ENCODE measurements at places on chromosomes 13 and 19.
A peak's percentile ranks its signal among the peaks of the same experiment; 100 is the strongest.

DNA sequence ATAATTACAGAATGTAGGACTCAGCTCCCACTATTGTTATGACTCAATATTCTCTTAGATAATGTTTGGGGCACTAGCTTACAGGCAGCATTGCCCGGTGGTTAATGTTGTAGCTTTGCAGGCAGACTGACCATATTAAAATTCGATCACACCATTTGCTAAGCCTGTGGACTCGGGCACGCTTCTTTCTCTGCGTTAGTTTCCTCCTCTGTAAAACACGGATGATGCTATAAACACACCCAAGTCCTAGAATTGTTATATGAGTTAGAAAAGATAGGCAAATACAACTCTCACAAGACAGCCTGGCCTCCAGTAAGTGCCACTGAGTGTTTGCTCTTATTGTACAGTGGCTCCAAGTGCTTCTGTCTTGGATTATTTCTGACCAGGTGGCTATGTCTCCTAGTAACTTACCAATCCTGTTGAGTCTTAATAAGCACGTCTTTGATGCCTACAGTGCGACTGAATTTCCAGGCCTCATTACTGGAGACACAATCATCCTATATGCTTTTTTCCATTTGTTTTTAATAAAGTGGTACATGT, 50.0 kb upstream of the ALOX5AP start:
- DNase-seq = no peak

GRCh38 chr19:30854207-30854606, 482.0 kb downstream of the ZNF536 start:
- DNase-seq = no peak

DNA sequence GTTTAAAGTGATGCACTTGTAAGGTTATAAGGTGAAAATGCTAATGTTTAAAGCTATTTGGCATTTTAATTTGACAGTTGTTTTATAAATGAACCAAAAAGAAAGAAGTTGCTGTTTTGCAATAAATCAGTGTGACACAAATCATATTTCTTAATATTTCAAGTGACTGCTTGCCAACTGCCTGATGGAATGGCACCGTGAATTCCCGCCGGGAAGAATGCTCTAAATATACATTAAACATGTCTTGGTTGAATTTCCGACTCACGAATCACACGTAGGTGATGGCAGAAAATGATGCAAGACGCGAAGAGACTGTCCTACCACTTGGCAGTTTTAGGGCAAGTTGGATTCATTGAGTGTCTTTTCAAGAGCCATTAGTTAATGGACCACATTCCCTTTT, 3.1 kb upstream of the GJB2 start:
- no peak for DNase-seq

- DNase-seq = no peak
These were observed 62.0 kb downstream of the ZNF100 start for GRCh38 chr19:21705393-21705792.

DNA sequence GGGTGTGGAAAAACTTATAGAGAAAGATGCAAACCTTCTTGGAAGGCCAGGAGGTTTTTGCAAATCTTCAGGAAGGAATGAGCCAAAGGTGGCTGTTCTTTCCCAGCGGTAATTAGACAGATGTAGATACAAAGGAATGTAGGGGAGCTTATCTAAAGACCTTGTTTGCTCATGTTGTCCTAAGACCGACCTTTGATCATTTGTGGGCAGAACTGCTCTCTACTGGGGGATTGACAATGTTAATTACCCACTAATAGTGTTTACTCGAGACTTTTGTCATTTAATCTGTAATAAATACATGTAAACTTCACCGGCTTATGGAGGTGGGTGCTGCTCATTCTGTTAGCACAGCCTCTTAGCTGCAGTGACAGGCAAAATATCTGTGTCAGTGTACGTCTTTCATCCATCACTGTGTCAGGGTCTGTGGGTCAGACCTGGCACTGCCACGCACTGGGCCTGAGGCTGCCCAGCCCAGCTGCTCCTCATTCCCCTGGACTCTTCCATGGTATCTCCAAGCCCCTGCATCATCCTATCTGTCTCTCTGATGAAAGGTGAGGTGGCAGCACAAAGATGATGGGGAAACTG, 68.3 kb downstream of the ZNF431 start:
- DNase-seq = no peak

DNA sequence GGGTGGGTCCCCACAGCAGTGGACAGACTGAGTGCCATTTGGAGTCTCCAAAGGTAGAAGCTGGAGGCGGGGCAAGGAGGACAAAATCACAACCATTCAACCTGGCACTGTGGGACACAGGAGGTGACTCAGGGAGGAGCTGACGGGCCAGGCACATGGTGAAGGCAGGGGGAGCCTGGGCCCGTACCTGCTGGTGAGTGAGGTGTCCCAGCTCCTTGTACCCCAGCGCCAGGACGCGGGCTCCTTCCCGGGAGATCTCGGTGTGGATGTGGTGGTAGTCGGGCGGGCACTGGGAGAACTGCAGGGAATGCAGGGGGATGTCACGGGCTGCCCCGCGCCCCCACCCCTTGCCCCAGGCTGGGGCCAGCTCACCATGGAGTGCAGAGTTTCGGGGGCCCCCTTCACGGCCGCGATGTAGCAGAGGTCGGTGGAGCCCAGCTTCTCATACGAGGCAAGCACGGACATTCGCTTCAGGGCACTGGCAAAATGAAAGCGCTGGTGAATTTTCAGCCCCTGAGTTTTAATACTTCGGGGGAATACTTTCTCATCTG, 9.8 kb downstream of the ATP13A1 start:
- no peak for DNase-seq

GRCh38 chr13:24039621-24040475, 120.7 kb upstream of the SPATA13 start:
- no peak for DNase-seq

- DNase-seq = peak; percentile 41
These were observed 204.3 kb downstream of the DNAJC15 start for GRCh38 chr13:43227721-43228120.

DNA sequence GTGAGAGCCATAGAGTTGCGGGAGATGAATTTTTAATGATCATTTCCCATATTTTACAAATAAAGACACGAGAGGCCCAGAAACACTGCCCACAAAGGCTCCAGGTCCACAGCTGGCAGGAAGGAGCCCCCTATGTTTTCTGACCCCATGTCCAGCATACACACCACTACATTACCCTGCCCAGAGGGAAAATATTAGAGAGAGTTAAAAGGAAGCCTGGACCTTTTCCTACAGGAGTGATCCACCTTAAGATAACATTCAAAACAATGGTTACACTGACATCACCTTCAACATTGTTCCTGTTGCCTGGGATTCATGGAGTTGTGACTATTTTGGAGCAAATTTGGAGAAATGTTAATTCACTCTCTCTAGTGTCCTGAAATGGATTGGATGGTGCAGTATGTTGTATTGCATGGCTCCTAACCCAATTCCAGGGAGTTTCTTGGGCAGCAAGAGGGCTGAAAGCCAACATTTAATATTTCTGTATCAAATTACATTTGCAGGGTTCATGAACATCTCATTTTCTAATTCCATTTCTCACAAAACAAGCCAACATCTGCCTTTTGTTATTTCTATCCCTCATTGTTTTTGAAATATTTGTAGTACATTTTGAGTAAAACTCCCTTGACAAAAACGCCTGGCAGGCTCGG, 172.5 kb downstream of the DLEU7 start:
- no peak for DNase-seq

GRCh38 chr13:44815623-44816022, 173.6 kb downstream of the NUFIP1 start:
- DNase-seq = peak; percentile 98

DNA sequence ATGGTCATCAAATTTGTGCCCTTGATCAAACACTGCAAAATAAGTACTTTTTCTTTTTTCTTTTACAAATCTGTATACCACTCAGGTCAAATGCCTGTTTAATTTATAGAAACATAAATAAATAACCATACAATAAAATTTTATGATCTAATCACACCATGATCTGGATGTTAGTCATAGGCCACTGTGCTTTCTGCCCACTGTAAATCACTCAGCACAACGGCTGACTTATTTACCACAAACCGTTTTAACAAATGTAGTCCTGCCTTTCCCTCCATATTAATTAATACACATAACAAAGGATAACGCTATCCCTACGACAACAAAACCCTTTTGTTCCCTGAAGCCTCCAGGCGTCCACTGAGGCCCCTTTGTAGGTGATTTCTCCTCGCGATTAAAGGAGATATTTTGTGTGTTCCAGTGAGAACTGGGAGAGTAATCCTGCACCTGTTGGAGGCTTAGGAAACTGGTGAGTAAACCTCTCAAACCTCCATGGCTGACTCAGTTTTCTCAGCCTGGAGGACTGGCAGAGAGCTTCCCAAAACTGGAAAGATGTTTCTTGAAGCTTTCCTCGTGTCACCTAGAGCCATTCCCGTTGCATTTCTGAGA, 477.1 kb upstream of the SGCG start:
- no peak for DNase-seq

DNA sequence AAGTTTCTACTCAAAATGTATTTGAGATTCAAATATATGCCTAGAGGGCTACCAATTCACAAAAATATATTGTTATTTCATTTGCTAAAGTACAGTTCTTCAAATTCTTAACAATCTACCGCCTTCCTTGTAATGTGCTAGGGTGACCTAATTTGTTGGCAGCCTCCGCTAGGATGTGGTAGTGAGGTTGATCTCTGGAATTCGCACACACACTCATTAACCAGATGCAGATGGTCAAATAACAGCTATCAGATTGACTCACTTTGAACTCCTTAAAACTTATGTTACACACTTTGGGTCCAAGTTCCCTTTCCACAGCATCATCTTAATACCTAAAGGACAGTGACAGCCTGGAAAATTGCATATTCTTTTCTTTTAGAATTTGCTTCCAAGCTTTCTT, 367.3 kb downstream of the DCT start:
- peak; percentile 85 for DNase-seq

DNA sequence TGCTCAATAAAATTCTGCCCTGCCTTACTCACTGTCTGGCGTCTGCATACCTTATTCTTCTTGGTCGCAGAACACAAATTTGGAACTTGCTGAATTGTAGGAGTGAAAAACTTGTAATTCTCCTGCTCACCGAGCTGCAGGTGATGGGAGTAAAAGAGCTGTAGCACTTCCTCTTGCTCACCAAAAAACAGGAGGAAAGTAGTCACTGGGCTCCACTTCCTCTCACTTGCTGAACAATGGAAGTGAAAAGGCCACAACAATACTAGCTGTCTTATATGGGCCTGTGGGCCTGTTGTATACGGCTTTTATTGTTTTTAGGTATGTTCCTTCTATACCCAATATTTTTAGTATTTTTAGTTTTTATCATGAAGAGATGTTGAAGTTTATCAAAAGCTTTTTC, 978.7 kb downstream of the SLITRK5 start:
- DNase-seq = no peak

- no peak for DNase-seq
These were observed 32.6 kb downstream of the UBL3 start for GRCh38 chr13:29817604-29818378.

DNA sequence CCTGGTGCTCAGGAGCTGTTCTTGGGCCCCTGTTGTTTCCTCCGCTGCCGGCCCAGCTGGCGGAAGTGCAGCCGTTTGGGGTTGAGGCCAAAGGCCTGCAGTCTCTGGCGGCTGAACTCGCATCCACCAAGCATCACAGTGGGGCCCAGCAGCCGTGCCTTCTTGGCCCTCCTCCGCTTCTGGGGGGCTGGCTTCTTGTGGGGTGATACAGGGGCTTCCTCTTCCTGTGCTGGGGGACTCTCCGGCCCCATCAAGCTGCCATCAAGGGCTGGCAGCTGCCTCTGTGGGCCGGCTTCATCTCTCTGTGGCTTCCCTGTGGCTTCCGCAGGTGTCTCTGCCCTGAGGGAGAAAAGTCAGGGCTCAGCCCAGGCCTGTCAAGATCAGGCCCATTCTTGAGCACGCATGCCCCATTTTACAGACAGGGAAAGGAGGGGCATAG, 10.3 kb downstream of the ATG4D start:
- DNase-seq = no peak

- DNase-seq = peak; percentile 98
These were observed 180.5 kb downstream of the COL4A1 start for GRCh38 chr13:110126391-110126961.

- DNase-seq = no peak
These were observed 2.2 kb upstream of the SERTAD3 start for GRCh38 chr19:40446263-40446784.

- DNase-seq = peak; percentile 3
These were observed 171.7 kb downstream of the NHLRC3 start for GRCh38 chr13:39209731-39210531.

- DNase-seq = no peak
These were observed 316.6 kb downstream of the POU4F1 start for GRCh38 chr13:78286748-78287147.

DNA sequence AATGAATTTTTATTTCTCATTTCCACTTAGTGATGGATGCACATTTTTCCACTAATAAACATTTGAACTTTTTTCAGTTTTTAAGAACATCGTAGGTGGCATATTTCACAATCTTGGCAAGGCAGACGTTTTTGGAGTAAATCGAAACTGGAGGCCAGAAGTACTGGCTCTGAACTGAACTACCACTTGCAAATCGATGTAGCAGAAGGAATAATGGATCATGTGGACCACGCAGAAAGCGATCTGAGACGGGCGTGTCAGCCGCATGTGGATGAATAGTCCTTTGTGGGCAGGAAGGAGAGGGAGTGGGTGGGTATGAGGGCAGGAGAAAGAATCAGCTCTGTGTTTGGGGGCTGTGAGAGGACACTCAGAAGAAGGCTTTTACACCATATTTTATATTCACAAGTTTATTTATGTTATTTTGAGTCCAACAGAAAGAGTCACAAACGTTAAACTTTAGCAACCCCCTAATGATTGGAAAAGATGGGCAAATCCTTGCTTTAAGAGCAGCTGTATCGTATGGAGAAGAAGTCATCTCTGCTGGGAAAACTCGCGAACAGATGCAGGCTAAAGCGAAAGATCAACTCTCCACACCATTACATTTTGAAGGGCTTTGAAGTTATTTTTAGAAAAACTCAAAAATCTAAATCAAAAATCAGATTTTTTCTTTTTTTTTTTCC, 90.5 kb downstream of the COL4A2 start:
- peak; percentile 92 for DNase-seq

GRCh38 chr19:1169921-1170885, 3.9 kb downstream of the SBNO2 start:
- peak; percentile 47 for DNase-seq

DNA sequence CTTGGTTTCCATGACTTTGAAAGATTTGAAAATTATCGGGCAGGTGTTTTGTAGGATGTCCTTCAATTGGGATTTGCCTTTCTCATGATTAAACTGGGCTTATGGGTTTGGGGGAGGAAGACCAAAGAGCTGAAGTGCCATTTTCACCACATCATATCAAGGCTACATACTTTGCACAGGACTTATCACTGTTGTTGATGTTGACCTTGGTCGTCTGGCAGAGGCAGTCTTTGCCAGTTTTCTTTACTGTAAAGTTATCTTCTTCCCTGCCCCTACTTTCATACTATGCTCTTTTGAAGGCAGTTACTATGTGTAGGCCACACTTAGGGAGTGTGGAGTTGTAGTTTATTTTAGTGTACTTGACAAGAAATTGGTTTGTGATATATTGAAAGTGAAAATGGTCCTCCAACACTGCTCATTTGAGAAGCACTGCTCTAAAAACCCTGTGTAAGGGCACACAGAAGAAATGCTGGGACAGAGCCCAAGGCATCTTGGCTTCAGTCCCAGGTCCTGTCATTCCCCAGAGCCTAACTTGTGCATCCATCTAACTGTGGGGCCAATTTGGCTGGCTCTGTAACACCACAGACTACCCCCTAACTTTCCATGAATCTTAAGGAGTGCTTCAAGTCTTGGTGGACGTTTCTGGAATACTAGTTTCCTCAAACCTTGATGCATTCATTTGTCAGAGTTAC, 384.9 kb downstream of the KCNRG start:
- peak; percentile 50 for DNase-seq
